ENCODE measurements at places on chromosomes 4 and X.
A peak's percentile ranks its signal among the peaks of the same experiment; 100 is the strongest.

- DNase-seq: no peak
These were observed 18.4 kb upstream of the SEL1L3 start for GRCh38 chr4:25881193-25881592.

GRCh38 chr4:40087799-40088366 lies 31.2 kb downstream of the N4BP2 start:
- DNase-seq: no peak

DNA sequence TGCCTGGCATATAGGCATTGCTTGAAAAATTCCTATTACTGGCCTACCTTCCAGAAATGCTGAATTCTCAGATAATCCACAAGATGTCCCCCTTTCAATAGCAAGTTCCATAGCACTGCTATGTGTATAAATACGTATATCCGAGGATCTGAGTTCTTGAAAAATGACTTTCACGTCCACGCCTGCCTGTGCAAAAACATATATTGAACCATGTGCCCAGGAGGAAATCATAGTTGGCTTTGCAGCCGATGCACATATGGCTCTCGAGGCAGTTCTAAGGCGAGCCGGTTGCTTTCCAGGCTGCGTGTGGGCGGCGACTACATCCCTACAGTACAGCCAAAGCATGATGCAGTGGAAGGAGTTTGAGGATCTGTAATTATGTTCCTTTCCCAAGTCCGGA lies 55.4 kb upstream of the ESX1 start:
- no peak for DNase-seq

DNA sequence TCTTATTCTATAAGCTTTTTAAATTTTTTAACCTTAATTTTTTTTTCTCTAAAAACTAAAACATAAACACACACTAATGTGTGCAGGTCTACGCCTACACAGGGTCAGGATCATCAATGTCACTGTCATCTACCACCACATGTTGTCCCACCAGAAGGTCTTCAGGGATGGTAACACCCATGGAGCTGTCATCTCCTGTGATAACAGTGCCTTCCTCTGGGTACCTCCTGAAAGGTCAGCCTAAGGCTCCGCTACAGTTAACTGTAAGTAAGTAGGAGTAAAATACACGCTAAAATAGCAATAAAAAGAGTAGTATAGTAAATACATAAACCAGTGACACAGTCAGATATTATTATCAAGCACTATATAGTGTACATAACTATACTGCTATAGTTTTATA lies 45.9 kb upstream of the GPRIN3 start:
- no peak for DNase-seq

DNA sequence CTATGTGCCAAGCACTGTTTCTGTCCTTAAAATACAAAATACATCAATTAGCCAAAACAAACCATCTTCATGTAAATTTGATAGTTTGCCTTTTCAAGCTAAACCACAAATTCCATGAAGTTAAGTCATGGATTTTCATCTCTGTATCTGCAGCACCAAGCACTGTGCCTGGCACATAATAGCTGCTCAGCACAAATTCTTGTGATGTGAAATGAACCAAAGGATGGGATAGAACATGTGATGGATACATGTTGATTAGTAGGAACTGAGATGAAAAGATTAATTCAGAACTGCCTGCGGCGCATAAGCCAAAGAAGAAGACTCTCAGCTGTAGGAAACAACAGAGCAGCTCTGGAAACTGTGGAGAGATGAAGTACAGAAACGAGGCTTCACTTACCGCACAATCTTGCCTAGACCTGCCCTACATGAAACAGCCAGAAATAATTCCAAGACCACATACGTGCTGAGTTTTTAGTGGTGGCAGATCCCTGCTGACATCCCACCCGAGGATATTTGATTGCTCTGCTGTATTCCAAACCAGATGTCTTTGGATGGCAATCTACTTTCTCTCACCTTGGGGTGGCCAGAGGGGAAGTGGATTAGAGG lies 40.9 kb upstream of the DCLK2 start:
- DNase-seq: no peak

DNA sequence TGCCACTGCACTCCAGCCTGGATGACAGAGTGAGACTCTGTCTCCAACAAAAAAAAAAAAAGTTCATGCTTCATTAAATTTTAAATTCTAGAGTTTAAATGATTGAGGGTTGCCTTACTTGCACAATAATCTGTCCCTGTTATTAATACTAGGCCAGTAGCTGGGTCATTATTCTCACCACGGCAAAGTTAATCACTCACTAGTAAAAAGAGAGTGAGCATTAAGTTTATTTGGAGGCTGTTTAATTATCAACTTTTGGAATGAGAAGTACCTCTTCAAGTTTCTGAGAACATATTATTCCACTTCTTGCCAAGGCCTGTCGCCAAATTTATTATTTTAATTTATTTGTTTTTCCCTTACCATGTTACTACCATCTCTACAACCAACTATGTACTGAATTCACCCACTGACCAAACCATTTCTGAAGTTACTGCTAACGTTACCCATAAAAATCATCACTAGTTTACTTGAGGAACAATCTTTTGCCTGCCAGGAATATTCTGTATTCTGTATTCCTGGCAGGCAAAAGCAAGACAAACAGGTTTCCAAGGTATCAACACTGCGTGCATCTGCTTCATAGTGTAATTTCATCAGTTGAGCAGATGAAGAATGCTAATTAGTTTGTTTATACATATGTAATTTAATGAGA lies 26.5 kb downstream of the GUCY1A1 start:
- DNase-seq: no peak

DNA sequence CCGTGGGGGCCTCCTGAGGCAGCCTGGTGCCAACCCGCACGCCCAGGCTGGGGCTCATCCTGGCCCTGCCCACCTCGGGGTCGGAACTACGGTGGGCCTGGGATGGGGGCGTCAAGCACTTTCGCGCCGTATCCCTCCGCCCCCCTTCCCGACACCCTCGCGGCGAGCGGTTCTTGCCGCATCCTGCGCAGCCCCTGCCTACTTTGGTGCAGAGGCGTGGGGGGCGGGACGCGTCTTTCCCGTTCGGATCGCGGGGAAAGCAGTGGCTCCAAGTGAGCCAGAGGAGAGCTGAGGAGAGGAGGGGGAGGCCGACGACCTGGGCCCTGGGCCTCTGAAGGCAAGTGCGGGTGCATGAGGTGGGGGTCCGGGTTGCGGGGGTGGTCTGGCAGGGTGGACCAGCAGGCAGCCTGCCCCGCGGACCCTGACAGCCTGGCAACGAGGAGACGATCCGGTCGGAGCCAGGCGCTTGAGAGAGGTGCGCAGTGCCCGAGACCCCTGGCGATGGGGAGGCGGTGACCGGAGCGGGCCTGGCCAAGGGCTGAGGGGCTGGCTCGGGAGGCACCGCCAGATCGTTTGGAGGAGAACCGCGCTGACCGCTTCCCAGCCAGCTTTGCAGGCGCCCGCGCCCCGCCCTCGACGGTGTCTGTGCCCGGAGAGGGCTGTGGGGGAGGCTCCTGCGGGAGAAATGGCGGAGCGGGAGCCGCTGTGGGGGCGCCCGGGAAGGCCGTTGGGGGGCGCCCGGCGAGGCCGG lies at the start of gene GPRASP2:
Gene GPRASP2 (plus strand): TSS at position 233 of the 751 bp plus-strand sequence. CDS start 2,422 bp downstream, outside the sequence.
- DNase-seq: peak; percentile 9

DNA sequence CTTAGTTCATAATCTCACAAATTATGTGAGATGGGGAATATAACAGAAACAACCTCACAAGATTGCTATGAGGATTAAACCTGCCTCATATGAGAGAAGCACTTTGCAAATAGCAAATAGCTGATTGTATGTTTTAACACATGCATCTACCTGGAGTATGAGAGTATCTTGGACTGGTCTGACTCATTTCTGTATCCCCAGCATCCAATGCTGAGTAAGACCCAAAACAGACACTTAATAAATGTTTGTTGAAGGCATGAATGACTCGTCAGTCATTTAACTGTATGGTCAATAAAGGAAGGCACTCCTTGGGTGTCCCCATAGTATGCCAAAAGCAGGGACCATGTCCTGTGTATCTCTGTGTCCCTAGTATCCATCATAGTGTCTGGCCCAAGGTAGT lies 350.9 kb upstream of the F9 start:
- no peak for DNase-seq

DNA sequence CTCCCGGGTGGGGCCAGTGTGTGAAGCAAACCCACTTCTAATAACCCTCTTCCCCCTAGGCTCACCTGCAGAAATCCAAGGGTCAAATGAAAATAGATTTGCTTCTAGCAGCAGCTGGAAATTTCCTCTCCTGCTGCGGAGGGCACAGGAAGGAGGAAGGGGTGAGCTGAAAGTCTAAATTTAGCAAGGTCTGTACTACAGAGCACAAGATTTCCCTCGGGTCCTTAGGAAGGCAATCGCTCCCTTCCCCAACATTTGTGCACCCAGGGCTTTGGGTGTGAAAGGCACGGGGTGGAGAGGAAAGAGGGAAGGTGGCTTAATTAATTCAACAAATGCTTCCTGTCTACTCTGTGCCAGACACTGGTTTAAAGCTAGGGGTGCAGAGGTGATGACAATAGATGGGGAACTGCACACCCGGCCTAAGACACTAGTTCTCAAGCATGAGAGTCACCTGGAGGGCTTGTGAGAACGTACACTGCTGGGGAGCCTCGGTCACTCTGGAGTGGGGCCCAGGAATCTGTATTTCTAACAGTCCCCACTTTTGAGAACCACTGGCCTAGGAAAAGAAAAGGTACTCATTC lies 204.4 kb downstream of the NSUN7 start:
- no peak for DNase-seq

DNA sequence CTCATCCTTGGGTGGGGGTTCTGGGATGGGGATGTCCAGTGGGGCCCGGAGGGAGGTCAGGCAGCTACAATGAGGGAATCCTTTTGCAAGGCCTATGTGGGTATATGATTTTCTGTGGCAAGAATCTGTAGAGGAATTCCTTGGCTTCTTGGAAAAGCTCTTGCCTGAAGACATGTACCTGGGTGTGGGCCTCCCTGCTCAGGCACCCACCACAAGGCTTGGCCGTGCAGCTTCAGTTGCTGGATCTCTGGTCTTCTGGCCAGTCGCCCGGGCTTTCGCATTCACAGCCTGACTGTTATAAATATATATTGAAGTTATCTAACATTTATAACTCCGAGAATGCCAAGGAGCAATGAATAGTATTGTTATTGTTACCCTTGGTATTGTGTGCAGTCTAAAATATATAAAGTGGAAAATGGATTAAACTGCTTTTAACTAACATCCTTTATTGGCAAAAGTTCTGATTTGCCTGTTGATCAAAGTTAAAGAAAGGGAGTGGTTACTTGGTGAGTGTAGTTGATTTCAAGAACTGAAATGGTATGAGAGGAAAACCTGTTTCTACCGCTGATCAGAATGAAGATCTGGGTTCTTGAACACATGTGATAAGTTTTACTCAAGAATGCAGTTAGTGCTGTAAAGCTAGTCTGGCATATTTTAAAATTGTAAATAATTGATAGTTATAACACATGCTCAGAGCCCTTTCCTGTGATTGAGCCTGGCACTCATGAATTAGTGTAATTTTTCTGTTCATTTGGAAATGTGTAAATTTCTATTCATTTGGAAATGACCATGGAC lies 36.0 kb downstream of the PTTG2 start:
- no peak for DNase-seq

- DNase-seq: no peak
These were observed 32.3 kb downstream of the MED28 start for GRCh38 chr4:17646693-17647092.

DNA sequence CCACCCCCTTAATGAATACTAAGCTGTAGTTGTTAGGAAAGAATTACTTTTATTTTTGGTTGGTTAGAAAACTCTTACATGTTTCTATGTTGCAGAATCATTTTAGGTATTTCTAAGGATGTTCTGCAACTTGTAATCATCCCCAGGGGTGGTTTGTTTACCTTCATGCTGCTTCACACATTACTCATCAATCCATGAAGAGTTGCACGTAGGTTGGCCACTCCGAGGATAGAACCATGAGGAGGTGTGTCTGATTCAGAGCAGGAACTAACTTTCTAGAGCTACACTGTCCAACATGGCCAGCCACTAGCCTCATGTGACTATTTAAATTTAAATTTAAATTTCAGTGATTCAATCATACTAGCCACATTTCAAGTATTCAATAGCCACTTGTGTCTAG lies 127.2 kb upstream of the FRMPD4 start:
- DNase-seq: no peak
